CD4-positive, alpha-beta memory T cell (primary cell): ENCODE measurements at places on chromosomes 12 and 14. TPM values are rescaled to one million over a fixed set of nuclear protein-coding genes. Genes with fewer than 3 reads are reported as not detected.
A peak's percentile ranks its signal among the peaks of the same experiment; 100 is the strongest.

The HOXC11 gene
- not detected for total RNA-seq

DNA sequence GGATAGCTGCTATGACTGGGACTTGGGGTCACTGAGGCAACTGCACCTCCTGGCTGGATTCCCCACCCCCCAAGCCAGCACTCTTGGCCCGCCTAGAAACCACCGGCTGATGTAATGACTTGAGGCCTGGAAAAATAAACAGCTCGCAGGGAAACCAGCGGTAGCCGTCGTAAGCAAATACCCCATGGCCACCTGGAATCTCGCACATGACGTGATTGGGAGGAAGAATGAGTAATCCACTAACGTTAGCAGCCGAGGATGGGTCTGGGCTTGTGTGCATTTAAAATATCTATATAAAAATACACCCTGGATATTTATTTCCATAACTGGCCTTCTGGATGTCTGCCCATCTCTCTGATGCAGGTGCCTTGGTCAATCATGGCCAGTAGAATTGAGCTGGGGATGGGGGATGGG, 120.1 kb downstream of the SMOC1 start:
- no peak for DNase-seq

The CDKL1 gene
- 6.5 TPM for total RNA-seq

- DNase-seq: no peak
Observed at GRCh38 chr12:57135527-57136326, 7.4 kb downstream of the LRP1 start.

DNA sequence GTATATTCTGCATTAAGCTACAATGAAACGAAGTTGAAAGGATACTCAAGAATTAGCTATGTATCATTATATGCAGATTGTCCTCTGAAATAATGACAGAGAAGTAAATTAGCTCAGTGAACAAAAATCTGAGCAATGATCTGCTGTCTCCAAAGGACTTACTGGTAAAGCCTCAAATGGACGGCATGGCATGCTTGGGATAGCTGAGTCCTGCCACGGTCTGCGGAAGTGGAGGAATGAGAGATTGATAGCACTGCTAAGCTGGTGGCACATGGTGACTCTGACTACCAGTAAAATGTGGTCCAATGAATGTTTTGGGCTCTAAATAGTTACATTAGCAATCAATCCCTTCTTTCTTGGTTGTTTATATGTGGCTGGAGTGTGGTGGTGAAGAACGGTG, 3.7 kb upstream of the DENND5B start:
- no peak for DNase-seq

DNA sequence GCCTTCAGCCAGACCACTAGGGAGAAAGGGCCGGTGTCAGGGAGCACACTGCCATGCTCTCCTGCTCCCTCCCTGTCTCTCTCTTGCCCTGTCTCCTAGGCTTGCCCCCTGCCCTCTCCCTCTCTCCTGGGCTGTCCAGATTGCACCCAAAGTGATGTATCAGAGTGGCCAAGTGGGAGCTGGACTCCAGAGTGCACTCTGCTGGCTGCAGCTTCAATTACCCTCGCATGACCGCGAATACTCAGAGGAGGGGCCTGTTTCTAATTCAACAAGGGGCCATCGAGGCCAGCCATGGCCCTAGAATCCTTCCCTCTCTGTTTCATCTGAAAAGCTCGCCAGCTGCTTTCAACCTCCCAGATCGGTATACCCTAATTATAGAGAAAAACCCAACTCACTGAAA, 206.4 kb upstream of the FKBP4 start:
- no peak for DNase-seq

DNA sequence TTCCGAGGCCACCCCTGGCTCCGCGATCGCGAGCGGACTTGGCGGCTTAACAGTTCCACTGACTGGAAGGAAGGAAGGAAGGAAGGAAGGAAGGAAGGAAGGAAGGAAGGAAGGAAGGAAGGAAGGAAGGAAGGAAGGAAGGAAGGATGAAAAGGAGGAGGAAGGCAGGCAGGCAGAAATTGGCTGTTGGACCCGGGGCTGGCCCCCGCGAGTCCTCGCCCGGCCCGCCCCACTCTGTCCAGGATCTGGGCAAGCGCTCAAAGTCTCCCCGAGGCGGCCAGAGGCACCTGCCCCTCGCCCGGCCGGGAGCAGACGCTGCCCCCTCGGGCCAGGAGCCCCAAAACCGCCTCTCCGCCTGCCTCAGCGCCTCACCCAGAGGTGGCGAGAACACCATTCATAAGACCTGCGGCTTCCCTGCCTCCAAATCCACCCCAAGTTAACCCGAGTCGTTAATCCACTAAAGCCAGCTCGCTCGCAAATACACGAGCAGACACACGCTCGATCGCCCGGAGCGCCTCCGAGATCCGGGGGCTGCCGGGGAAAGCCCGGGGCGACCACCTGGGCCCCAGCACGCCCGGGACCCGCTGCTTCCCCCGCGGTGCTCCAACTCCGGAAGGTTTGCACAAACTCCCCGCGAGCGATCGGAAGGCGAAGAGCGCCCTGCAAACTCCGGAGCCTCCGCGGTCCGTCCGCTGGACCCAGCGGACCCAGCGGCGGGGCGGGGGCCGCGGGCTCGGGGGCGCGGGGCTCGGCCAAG, 844 bp downstream of the DPF3 start:
- peak; percentile 17 for DNase-seq

The HOXC10 gene
- not detected for total RNA-seq

DNA sequence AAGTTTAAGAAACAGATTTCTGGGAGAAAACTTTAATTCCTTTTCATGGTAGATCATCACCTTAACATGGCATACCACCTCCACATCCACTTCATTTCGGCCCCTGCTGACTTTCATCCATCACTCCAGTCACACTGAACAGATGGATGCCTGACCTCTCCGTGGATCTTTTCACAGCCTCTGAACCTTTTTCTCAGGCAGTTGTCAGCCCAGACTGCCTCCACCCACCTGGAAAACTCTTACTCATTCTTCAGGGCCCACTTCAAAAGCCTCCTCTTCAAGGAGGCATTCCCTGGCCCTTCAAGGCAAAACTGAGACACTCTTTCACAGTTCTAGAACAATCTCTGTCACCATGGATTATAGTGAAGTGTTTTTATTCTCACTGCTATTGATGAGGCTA, 52.9 kb downstream of the GXYLT1 start:
- no peak for DNase-seq

GRCh38 chr12:114092981-114093380, 126.9 kb upstream of the RBM19 start:
- DNase-seq: no peak

DNA sequence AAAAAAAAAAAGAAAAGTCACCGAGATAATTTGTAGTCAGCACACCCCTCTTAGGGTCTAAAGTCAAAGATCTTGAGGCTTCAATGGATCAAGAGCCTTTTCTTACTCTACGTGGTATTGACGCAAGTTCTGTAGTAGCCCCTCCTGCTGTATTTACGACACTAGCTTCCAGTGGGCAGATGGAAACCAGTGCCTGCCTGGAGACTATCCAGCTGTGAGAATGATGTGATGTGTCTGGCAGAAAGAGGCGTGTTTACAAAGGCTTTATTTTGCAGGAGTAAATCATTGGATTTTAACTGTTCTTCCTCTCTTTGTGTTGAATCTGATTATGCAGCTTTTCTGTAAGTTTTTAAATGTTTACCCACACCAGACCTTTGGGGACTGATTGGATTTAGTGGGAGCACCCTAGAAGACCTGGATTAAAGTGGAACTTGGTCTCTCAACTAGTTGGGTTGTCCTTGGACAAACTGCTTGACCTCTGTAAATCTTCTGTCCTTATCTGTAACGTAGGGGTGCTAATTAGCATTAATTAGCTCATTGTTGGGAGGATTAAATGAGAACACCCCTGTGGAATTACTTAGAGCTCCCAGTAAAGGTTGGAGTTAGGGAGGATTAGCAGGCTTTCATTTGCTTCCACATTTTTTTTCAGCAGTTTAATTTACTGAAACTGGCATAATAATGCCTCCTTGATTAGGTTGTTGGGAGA, 72.4 kb downstream of the RASSF3 start:
- no peak for DNase-seq

GRCh38 chr12:21337453-21337852, 2.7 kb upstream of the SLCO1A2 start:
- DNase-seq: no peak

DNA sequence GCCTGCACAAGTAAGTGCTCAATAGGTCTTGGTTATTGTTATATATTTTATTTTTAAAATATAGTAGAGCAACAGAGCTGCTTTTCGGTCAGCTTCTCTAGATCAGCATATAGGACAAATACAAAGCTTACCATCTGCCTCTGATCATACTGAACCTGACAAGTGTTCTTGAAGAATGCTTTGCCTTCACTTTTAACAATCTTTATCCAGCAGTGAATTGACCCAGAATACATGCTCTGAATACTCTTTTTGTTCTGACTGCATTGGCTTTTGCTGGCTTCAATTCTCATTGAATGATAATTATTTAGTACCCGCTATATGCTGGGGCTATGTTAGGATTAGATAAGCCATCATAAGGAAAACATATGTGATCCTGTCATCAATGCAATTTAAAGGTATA, 137.8 kb downstream of the DHRS2 start:
- DNase-seq: no peak

DNA sequence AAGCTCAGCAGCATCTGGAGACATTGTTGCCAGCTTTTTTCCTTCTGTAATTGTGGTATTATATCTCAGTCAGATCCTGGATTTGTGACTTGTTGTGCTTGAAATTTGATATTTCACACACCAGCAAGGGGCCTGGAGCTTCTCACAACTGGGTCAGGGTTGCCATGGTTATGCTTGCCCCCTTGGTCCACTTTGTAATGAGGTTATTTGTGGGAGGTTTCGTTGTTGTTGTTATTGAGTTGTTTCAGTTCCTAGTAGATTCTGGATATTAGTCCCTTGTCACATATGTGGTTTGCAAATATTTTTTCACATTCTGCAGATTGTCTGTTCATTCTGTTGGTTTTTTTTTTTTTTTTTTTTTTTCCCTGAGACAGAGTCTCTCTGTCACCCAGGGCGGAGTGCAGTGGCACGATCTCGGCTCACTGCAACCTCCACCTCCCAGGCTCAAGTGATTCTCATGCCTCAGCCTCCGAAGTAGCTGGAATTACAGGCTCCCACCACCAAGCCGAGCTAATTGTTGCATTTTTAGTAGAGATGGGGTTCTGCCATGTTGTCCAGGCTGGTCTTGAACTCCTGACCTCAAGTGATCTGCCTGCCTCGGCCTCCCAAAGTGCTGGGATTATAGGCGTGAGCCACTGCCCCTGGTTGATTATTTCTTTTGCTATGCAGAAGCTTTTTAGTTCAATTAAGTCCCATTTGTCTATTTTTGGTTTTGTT, 80.6 kb upstream of the ETV6 start:
- no peak for DNase-seq

- no peak for DNase-seq
Observed at GRCh38 chr12:91380631-91381030, 198.0 kb upstream of the DCN start.

DNA sequence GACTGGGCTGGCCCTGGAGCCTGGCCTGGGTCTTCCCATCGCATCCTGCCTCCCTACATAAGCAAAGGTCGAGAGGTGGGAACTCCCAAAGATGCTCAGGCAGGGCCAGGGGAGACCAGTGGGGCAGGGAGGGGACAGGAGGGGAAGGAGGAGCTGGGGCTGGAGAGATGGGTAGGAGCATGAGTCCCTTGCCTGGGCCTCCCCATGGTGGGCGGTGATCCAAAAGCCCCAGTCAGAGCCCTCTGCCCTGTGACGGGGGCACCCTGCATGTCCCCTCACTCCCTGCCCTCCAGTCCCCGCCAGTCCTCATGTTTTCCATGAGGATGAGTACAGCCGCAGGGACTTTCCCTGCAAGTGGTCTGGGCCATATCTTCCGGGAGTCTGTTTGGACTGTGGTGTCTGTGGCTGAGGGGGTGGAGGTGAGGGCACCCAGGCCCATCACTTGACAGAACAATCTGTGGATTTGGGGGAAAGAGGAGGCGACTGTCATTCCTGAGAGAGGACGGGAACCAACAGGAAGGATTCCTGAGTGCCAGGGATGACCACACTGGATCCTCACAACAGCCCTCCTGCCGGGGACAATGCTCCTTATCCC, 9.3 kb downstream of the BDKRB2 start:
- DNase-seq: no peak

The ARHGDIB gene
- 717 TPM for total RNA-seq

DNA sequence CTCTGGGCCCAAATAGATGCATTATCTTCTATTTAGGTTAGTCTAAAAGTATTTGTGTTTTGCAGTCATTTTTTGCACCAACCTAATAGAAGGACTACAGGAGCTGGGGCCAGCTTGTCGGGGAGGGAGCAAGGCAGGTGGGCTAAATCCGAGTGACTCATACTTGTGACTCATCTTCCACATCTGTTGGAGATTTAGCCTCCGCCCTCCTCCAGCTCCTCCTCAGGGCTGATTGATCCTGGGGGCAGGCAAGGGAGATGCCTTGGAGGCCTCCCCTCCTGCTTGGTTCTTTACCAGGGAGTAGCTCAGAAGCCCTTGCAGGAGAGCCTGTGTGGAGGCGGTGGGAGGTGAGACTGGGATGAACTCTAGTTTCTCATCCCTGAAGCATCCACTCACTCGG, 27.9 kb downstream of the RHOF start:
- DNase-seq: no peak

GRCh38 chr12:111444925-111445725, 39.4 kb downstream of the SH2B3 start:
- DNase-seq: peak; percentile 94

- no peak for DNase-seq
Observed at GRCh38 chr14:102171173-102172020, 31.7 kb downstream of the WDR20 start.

- DNase-seq: no peak
Observed at GRCh38 chr12:34406996-34407300, 384.7 kb downstream of the ALG10 start.

The PTPRR gene
- total RNA-seq: not detected

- no peak for DNase-seq
Observed at GRCh38 chr12:82408844-82409243, 50.5 kb downstream of the METTL25 start.

- peak; percentile 43 for DNase-seq
Observed at GRCh38 chr12:48296586-48297282, 54.0 kb downstream of the ZNF641 start.

The CPM gene
- total RNA-seq: 2.0 TPM

The GPR84 gene
- total RNA-seq: 0.36 TPM

DNA sequence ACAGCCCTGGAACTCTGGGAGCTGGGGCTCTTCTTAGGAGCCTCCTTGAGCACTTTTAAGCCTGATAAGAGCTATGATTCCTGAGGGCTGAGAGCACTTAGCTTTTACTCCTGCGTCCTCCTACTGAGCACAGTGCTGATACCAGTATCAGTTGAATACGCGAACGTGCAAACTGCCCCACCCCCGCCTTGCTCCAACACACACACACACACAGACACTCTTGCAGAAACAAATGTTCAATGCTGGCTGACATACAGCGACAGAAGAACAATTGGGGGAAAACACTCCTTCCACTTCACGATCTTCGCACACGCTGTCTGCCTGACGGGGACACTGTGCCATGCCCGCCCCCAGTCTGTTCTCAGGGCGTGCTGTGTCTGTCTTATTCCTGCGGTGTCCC, 57.2 kb upstream of the DLK1 start:
- no peak for DNase-seq

DNA sequence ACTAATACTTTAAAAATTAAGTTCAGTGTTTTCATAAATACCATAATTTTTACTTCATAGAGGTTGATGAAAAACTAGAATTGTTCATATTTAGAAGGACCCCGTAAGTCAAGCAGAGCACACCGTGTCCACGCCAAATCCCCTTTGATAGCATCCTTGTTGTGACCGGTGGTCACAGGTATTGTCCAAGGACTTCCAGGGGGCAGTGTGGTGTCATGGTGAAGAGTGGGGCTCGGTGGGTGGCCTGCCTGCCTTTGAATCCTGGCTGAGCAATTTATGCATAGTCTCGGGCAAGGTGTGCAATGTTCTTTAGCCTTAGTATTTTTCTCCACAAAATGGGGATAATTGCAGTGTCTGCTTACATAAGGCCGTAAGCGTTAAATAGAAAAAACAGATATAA, 169.9 kb downstream of the KTN1 start:
- no peak for DNase-seq

- no peak for DNase-seq
Observed at GRCh38 chr14:21656980-21657379, 3.3 kb downstream of the OR4E2 start.
